SIG-M5 (cell line): ENCODE measurements at places on chromosomes 1 and 21.

- no peak for DNase-seq
These were observed 2.7 kb downstream of the POU2F1 start for GRCh38 chr1:167223144-167224103.

DNA sequence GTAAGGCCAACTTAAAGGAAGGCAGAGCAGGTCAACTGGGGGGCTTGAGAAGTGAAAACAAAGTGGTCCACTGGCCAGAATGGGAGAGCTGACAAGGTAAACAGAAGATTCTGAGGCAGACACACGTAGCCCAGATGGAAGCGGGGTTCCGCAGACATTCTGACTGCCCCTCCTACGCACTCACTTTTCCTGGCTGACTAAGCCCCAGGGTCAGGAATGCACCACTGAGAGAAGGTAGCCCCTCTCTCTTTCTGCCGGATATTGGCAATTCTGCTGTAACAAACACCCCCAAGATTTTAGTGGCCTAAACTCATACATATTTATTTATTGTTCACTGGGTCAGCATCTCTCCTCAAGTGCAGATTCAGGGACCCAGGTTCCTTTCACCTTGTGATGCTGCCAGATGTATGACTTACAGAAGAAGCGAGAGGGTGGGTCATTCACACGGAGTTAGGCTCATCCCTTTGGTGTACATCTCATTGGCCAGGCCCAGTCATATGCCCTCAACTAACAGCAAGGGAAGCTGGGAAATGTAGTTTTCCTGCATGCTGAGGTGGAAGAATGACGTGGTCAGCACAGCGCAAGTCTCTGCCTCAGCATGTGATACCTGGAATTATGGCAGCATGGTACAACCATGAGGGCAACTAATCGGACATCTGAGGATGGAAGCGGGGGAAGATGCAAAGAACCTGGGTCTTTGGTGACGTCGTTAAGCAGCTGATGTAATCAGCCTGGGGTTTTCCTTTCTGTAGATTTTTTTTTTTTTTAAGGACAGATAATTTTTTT lies 43.4 kb upstream of the MRPS6 start:
- no peak for DNase-seq

- DNase-seq, result no peak
These were observed 4.5 kb downstream of the PRRX1 start for GRCh38 chr1:170668209-170669106.

DNA sequence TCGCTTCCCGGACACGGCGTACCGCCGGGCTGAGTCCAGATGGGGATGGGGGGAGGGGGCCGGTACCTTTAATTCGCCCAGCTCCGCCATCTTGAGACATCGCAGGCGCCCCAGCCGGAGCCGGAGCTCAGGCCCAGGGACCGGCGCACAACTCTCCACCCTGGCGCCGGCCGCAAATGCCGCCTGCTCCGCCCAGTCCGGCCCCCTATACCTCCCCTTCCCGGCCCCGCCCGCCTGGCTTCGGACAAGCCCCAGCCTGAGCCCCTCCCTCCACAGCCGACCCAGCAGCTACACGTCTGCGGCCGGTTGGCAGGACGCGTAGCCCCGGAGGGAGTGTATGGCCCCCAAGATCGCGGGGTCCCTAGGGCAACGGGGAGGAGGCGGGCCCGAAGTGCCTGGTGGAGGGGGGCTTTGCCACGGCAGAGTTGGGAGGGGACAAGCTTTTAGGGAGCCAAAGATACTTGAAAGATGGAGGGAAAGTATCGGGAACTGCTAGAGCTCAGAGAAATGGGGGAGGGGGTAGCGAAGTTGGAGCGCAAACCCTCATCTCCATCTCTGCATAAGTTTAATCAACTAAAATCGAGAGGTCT lies at the start of gene PIAS3:
PIAS3 (minus strand) TSS at position 181 of the 590 bp plus-strand sequence; CDS start at position 90, 91 bp downstream.
- no peak for DNase-seq

DNA sequence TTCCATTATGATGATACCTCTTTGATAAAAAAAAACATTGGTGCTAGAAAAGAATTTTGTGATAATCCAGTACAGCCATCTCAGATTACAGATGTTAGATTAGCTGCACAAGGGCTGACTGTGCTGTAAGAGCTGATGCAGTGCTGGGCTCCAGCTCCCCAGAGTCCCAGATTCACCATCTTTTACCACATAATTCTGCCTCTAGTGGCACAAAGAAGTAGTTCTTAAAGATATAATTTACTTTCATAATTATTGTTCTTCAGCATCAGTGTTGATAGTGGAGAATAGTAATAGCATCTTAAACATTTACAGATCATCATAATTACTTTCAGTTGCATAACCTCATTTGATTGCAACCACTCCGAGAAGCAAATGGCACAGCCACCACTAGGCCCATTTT lies 262.1 kb downstream of the BRINP2 start:
- no peak for DNase-seq

- DNase-seq, result no peak
These were observed 199.2 kb upstream of the ST6GALNAC5 start for GRCh38 chr1:76668046-76668445.

DNA sequence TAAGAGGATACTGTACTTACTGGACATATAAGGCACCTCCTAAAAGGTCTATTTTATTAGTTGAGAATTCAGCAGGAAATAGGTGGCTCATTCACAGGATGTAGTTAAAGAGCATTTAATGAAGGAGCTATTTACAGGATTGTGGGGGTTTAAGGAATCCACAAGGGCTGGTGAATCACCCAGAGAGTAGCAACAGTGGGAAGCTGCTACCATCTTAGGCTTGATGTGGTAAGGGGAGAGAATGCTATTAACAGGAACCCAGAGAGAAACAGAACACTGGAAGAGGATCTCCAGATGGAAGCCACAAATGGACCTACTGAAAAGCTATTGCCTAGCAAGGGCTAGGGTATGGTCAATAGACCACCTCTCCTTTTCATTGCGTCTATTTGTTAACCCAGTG lies 52.0 kb upstream of the COL11A1 start:
- DNase-seq, result no peak

DNA sequence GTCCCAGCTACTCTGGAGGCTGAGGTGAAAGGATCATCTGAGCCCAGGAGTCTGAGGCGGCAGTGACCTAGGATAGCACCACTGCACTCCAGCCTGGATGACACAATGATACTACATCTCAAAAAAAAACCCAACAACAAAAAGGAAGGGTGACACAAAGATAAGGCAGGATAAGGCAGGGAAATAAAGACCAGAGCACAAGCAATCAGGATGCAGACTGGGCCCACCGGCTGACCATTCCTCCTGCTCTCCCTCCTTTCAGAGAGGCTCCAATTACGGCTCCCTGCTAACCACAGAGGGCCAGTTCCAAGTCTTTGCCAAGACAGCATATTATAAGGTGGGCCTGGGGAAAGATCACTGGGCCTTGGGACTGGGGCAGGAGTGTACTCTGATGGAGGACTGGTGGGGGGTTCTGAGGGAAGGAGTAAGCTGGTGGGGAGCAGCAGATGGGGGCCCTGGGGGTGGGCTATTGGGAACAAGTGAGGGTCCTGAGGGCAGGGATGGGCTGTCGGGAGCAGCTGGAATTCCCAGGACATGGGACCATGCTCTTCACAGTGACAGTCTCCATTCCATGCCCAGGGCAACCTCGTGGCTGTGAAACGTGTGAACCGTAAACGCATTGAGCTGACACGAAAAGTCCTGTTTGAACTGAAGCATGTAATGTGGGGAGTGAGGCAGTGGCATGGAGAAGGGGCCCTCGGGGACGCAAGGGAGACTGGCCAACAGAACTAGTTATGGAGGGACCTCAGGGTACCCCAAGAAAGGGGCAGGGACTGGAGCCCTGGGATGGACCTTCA lies 7.3 kb downstream of the NPR1 start:
- DNase-seq, result no peak

DNA sequence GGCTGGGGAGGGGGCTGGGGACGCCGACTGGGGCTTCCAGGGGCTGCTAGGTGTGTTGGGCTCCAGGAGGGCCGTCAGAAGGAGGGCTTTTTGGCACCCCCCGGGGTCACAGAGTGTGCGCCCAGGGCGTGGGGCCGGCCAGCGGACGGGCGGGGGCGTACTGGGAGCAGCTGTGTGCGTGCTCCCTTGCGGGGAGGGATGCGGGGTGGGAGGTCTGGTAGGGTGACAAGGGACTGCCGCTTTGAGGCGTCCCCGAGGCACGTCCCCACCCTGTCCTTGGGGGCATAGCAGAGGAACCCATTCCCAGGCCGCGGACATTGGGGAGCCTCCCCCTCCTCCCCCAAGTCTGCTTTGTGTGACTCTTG lies 1.1 kb downstream of the FOXO6 start:
- DNase-seq, result no peak

GRCh38 chr1:18178111-18178510 lies 70.5 kb downstream of the IGSF21 start:
- no peak for DNase-seq

GRCh38 chr1:219664310-219665029 lies 51.6 kb upstream of the ZC3H11B start:
- no peak for DNase-seq

DNA sequence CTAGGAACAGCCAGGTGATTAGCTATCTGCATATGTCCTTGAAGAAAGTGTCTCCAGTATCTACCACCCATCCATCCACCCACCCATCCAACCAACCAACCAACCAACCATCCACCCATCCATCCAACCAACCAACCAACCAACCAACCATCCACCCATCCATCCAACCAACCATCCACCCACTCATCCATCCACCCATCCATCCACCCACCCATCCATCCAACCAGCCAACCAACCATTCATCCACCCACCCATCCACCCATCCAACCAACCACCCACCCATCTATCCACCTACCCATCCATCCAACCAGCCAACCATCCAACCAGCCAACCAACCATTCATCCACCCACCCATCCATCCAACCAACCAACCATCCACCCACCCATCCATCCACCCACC lies 12.1 kb downstream of the C21orf58 start:
- DNase-seq, result no peak
